NCI-H524 (cell line): ENCODE measurements at places on chromosomes 7 and 10.

GRCh38 chr7:41169317-41169716 is 533.6 kb downstream of the INHBA start:
- DNase-seq, result no peak

- DNase-seq, result no peak
These were observed 5.7 kb upstream of the OR6V1 start for GRCh38 chr7:143046426-143046851.

DNA sequence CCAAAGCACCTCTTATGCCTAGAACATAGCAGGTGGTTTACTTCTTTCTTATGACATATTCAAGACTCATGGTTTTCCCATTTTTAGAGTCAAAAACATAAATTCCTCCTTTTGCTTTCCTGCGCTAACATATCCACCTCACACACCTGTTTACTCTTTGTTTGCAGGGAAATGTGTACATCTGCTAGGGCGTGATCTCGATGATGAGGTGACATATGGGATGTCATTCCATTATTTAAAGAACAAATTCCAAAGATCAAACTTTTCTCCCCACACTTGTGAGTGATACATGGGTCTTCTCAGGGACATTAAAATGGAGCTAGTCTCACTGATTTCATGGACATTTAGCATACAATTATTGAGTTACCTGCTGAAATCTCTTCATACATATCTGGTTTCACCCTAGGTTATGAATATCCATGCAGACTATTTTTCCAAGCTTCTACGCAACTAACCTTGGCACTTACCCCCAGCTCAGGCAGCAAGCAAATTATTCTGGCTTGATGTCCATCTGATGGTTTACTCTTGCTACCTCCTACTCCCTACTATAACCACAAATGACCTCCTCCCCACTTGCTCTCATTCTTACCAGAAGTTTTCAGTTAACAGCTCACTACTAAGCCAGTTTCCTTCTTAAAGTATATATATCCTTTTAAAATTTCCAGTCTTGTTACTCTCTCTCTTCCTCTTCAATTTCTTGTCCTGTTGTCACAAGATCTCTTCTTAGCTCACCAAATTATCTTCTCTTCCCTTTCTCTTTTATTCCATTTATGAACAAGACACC is 208.5 kb downstream of the RNLS start:
- no peak for DNase-seq

- peak; percentile 14 for DNase-seq
These were observed 64.3 kb downstream of the MYL10 start for GRCh38 chr7:101564778-101565211.

GRCh38 chr10:60846173-60846572 is 67.9 kb downstream of the CDK1 start:
- DNase-seq, result no peak
